ENCODE measurements at places on chromosomes 11 and 22. TPM values are rescaled to one million over a fixed set of nuclear protein-coding genes. Genes with fewer than 3 reads are reported as not detected.

- DNase-seq = no peak
Observed at GRCh38 chr11:69480547-69481392, 693 bp upstream of the LINC01488 start.

DLG2 gene
- total RNA-seq = 1.7 TPM

NXPE1 gene
- not detected for total RNA-seq

PDE2A gene
- 0.30 TPM for total RNA-seq

DNA sequence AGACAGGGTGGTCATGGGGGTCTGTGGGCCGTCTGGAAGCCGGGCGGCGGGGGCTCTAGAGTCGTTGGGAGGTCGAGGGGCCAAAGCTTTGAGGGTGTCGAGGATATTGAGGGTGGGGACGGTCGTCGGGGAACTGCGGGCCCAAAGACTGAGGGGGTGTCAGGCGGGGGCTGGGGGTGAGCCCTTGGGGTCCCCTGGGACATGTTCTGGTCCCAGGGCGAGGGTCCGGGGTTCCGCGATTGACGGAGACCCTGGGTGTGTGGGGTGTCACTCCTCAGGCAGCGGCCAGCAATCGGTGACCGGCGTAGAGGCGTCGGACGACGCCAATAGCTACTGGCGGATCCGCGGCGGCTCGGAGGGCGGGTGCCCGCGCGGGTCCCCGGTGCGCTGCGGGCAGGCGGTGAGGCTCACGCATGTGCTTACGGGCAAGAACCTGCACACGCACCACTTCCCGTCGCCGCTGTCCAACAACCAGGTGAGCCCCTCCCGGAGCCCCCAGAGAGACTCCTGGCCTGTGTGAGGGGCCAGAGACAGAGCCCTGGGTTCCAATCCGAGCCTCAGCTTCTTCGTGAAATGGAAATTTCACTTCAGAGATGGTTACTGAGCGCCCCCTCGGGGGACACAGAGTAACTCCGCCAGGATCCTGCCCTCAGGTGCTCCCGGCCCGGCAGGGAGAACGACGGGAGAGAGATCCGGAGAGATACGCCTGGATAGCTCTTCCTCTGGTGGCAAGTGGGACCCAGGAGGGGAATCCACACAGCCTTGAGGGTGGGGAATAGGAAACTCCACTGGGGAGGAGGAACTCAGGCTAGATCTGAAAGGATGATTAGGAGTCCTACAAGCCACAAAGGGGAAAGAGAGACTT lies 714 bp downstream of the SDF2L1 start:
- DNase-seq = peak; percentile 84

TMPRSS5 gene
- total RNA-seq = 0.46 TPM

GRCh38 chr11:82321206-82321605 lies 412.5 kb downstream of the FAM181B start:
- no peak for DNase-seq

SEPTIN5 gene
- 1.5 TPM for total RNA-seq

SCUBE1 gene
- total RNA-seq = not detected

DNA sequence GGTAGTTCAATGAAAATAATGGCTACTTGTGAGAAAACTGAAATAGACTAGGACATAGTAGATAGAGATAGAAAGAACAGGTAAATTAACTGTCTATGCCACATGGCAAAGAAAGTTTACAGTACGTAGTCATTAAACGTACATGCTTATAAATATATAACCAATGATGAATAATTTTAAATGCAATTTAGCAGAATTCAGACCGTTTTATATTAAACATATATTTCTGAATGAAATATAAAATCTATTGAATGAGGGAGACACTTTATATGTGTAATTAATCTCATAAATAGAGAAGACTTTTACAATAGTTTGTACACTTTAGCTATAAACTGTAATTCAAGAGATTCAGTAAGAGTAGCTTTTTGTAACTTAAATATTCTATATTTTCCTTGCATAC lies 124.4 kb upstream of the VPREB1 start:
- no peak for DNase-seq
